ENCODE measurements at places on chromosomes 16 and 17. TPM values are rescaled to one million over a fixed set of nuclear protein-coding genes. Genes with fewer than 3 reads are reported as not detected.

Gene HOXB8
- total RNA-seq = 0.39 TPM

Gene RHBDL1
- total RNA-seq = 2.9 TPM

Gene TP53TG3
- not detected for total RNA-seq

Gene KRTAP1-1
- not detected for total RNA-seq

Gene PERCC1
- total RNA-seq = 2.1 TPM

Gene KLHL10
- total RNA-seq = not detected

Gene AMFR
- total RNA-seq = 106 TPM

Gene CTRB1
- not detected for total RNA-seq

Data from Caco-2 (cell line).